Smooth muscle cell of trachea (primary cell): ENCODE measurements at places on chromosomes 11 and 22. TPM values are rescaled to one million over a fixed set of nuclear protein-coding genes. Genes with fewer than 3 reads are reported as not detected.

C11orf91 gene
- 0.33 TPM in 1 of 2 replicates, not detected in the other for total RNA-seq

NF2 gene
- 74.8 and 93.8 TPM in 2 replicates for total RNA-seq

OR51B2 gene
- total RNA-seq: not detected in 2 replicates

KDM4D gene
- 0.66 and 1.2 TPM in 2 replicates for total RNA-seq

HPX gene
- 0.44 and 1.7 TPM in 2 replicates for total RNA-seq

C11orf68 gene
- 30.1 and 37.4 TPM in 2 replicates for total RNA-seq

PRG3 gene
- not detected in 2 replicates for total RNA-seq

GGTLC3 gene
- total RNA-seq: not detected in 2 replicates

RAG1 gene
- 0.66 and 0.73 TPM in 2 replicates for total RNA-seq

MUC6 gene
- total RNA-seq: under 0.01 TPM in 1 of 2 replicates, not detected in the other

FIBIN gene
- 25.6 and 50.4 TPM in 2 replicates for total RNA-seq

PHF21B gene
- total RNA-seq: not detected in 2 replicates

PDGFB gene
- total RNA-seq: 0.29 TPM in 1 of 2 replicates, not detected in the other

PISD gene
- 32.6 and 33.6 TPM in 2 replicates for total RNA-seq

FCHSD2 gene
- 9.9 and 10.0 TPM in 2 replicates for total RNA-seq

RDX gene
- 58.5 and 65.2 TPM in 2 replicates for total RNA-seq

SLC22A25 gene
- not detected in 2 replicates for total RNA-seq
